Stimulated activated CD8-positive, alpha-beta memory T cell treated with anti-CD3 and anti-CD28 coated beads, Interleukin-7, amount 100 ng/mL, for 4 hours (primary cell): ENCODE measurements at places on chromosomes 12 and 14.

- DNase-seq = no peak
These were observed 696.7 kb upstream of the TBX3 start for GRCh38 chr12:115380546-115381120.

GRCh38 chr12:50725011-50725942 lies 38.6 kb upstream of the ATF1 start:
- no peak for DNase-seq

- DNase-seq = no peak
These were observed 190.7 kb downstream of the EXOC5 start for GRCh38 chr14:57078054-57078453.

- DNase-seq = no peak
These were observed 40.1 kb upstream of the VPS33A start for GRCh38 chr12:122306407-122306806.

GRCh38 chr12:82708061-82708879 lies 21.6 kb downstream of the TMTC2 start:
- no peak for DNase-seq

DNA sequence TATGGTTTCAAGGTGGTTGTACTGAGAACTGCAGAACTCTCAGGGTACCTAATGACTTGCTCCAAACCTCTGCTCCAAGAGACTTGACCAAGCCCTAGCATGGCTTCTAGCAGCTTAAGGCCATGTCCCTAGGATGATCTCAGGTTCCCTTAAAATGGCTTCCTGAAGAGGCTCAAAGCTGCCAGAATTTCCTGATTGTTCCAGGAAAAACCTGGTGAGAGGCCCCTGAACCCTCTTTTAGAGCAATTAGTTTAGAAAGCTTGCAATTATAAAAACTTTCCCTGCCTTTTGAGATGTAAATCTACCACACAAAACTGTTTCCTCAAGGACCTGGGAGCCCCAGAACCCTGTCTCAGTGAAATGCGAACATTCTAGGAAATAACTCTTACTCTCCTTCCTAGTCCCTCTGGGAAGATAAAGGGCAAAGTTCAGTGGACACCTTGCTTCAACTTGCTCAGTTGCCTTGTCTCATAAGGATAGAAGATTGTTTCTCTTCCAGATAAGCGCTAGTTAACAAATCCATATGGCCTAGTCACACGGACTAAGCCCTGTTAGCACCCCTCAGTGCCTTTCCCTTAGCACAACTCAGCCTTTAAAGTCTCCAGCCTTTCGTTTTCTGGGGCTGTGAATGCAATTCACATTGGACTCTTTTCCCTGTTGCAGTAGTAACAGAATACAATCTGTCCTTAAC lies 2.5 kb downstream of the CMAS start:
- no peak for DNase-seq

DNA sequence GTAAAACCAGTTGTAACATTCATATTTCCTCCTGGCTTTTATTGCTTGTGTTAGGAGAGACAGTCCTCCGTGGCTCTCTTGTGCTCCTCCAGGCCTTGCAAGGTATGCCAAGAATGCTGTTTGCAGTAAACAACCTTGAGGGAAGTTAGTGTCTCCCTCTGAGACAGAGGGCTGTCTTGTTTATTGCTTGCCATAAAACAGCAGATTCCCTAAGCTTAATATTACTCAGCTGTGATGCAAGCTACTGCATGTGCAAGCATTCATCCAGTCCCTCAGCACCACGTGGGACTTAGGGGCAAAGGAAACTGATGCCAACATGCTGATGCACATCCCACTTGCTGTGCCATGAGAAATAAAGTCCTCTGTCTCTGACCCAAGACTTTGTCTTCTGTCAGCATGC lies 6.6 kb downstream of the POMT2 start:
- no peak for DNase-seq

DNA sequence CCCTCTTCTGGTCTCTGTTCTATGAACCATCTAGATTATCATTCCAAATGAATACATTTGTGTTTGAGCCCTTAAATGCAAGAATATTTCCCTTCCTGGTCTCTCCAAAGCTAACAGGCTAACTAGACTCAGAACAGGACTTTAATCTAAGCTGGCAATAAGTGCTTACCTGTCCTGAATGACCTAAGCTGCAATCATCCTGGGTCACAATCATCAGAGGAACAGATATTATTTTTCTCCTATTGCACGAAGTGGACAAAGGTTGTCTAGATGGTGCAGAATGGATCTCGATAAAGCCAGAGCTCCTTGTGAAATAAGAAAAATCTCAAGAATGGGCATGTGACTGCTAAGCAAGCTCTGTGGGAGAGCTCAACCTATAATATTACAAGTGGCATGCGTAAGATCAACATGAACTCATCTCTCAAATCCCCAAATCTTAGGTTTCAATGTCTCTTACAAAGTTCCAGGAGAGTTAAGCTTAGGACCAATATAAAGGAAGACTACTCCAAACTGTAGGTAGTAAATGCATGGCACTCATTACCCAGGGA lies 10.6 kb upstream of the NUMB start:
- no peak for DNase-seq

GRCh38 chr14:55814873-55815272 lies 234.9 kb downstream of the KTN1 start:
- no peak for DNase-seq

DNA sequence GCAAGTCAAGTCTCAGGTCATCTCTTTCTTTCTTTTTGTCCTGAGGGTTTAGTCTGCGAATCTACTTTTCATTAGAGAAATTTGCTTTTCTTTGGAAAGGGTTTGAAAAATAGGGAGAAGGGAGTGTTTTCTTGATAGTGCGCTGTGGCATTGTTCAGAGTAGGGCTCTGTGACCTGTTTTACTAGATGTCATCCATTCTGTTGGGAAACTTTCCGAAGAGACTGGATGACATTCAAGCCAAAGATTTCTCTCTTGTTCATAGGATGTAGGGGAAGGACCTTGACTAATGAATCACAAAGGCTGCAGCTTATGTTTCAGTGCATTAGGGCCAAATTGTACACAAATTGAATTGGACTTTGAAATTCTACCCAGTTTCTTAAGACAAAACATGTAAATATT lies 14.7 kb downstream of the DLST start:
- no peak for DNase-seq

DNA sequence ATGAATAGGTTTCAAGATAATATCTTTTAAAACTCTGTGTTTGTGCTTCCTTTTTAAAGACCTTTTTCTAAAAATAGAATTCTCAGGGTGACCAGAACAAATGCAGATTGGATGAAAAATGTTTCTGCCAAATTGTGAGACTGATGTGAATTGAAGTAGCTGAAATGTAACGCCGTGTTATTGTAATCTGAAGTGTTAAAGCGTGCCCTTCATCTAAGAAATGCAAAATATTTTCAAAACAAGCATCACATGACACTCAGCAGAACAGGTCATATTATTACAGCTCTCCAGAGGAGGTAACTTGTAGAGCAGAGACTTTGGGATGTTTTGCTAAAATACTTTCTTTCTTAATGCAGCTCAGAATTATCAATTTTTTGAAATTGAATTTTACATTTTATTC lies 90.0 kb upstream of the PLEKHA5 start:
- no peak for DNase-seq

DNA sequence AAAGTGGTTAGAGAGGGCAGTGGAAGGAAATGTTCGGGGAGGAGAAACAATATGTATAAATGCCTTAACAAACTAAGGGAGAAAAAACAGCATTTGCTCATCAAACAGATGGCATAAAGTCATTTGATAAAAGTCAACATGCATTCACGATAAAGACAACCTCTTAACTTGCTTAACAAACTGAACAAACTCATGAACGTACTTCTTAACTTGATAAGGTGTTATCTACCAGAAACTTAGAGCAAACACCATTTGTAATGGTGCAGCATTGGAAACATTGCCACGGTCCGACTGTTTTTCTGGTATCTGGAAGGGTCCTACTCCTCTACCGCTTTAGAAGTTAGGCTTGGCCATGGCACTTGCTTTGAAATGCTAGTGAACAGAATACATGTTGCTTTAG lies 4.2 kb upstream of the RPS6KL1 start:
- no peak for DNase-seq

DNA sequence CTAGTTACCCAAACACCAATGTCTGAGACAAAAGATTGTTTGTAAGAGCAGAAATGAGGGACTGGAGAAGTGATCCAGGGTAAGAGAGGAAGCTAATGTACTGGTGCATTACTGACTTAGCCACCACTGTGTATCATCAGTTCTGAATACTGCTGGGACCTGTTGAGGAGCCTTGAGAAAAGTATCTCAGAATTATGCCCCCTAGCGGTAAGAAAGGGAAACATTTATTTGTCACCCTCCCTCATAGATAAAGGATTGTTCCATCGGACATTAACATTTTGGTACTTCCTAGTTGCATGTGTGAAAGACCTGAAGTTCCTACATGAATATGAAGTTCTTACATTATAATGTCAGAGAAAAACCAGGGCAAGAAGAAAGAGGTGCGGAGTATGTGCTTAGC lies 612.5 kb downstream of the FSCB start:
- no peak for DNase-seq

- DNase-seq = no peak
These were observed 111.0 kb upstream of the LHX5 start for GRCh38 chr12:113582521-113583218.

DNA sequence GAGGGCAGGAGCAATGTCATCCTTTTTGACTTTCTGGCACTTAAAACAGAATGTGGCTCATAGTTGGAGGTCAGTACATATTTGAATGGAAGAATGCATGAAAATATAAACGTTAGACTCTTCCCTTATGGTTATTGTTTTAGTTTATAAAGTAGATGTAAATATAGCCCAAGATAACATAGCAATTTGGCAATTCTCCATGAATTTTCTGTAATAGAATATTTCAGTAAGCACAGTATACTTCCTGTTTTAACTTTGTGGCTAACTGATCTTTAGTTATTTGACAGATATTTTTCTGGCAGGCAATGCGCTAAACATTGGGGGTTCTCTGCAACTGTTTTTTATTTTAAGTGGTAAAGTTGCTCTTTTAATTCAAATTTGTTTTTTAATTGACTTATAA lies 763.0 kb downstream of the NRXN3 start:
- DNase-seq = no peak

DNA sequence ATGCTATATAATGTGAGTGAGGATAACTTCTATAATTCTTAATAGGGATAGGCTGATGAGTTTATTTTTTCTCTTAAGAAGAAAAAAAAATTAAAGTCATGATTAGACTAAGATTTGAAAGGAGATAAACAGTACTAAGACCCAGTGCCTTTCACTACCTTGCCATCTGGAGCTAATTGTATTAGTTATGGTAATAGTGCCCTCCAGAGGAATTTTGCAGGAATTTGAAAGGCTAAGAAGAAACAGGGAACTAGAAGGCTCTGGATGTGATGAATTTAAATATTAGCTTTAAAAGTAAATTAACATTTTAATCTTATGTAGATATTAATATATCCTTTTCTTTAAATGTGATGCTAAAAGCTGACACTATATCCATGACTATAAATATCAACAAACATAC lies 36.6 kb upstream of the PIK3C2G start:
- DNase-seq = no peak

DNA sequence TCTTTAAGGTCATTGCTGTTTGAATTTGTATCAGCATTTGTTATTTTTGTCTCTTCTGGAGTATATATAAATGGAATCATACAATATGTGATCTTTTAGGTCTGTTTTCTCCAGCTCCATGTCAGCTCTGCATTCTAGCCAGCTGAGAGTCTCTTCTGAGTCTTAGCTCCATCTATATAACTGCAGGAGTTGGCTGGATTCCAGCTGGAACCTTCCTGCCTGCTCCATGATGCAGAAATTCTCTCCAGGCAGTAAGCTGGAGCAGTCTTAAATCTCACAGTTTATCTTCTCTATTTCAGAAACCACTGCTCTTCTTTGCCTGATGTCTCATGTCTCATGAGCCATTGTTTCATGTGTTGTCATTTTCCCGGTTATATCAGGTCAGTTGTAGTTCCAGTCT lies 827.6 kb downstream of the NRXN3 start:
- DNase-seq = no peak

- DNase-seq = no peak
These were observed 17.3 kb downstream of the PCNX1 start for GRCh38 chr14:70924521-70924920.

GRCh38 chr12:102475355-102475754 lies 5.0 kb downstream of the IGF1 start:
- DNase-seq = no peak

DNA sequence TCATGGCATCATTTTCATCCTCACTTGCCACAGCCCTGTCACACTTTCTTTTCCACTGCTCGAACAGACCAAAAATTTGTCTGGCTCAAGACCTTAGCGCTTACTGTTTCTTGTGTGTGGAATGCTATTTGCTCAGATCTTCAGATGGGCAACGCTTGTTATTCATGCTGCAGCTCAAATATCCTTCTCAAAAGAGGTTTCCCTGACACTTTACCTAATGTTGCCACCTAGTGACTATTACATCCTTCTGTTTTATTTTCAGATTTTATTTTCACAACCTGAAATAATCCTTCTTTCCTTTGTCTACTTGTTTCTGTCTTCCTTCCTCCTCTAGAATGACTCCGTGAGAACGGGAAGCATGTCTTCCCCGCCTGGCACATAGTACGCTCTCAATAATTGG lies 5.6 kb downstream of the FBXO33 start:
- DNase-seq = no peak

DNA sequence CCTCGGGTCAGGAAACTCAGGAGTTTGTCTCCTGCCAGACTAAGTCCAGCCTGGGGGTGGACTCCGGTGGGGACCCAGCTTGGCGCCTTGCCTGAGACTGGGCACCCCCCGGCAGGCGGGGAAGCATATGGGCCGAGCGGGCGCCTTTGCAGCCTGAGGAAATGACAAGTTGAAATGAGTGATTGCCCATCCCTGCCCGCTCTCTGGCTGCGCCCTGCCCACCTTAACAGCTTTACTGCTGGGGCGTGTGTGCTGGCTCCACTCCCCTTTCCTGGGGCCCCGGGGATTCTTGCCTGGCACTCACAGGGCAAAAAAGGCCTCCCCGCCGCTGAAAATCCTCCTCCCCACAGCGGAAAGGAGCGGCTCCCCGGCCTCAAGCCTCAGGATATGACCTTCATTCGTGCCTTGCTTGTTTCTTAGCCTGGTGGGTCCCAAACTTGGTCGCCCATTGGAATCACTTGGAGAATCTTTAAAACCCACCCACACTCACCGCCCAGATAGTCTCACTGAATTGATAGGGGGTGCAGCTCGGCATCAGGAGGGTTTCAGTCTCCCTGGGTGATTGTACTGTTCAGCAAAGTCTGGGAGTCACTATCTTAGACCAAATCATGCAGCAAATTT lies 1.5 kb downstream of the RFLNA start:
- DNase-seq = no peak

DNA sequence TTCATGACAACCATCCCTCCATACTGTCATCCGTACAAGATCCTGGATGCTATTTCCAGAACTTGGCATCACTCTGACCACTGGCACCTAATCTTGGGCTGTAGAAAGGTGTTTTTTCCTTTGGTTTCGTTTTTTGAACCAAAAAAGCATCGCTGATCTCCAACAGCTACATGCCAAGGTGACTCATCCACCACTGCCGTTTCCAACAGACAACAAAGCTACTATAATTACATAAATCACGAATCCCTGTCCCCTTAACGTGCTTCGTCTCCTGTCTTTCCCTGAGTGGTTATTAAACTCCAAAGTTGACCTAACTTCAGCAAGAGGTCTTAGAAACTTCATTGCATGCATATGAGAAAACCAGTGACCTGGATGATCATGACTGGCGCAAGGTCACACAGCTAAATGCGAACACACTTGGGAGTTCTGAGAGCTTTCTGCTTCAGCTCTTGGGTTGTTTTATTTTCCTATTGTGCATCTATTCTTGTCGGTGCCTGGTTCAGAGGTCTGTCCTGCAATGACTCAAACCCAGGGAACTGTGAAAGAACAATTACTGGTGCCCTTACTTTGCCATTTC lies 99.9 kb downstream of the PPM1H start:
- DNase-seq = no peak

GRCh38 chr12:45273717-45274271 lies 57.9 kb downstream of the ANO6 start:
- DNase-seq = no peak

GRCh38 chr12:59055204-59055860 lies 135.0 kb upstream of the LRIG3 start:
- no peak for DNase-seq
